LHCN-M2 (cell line): ENCODE measurements at places on chromosomes 7 and 10.
A peak's percentile ranks its signal among the peaks of the same experiment; 100 is the strongest.

DNA sequence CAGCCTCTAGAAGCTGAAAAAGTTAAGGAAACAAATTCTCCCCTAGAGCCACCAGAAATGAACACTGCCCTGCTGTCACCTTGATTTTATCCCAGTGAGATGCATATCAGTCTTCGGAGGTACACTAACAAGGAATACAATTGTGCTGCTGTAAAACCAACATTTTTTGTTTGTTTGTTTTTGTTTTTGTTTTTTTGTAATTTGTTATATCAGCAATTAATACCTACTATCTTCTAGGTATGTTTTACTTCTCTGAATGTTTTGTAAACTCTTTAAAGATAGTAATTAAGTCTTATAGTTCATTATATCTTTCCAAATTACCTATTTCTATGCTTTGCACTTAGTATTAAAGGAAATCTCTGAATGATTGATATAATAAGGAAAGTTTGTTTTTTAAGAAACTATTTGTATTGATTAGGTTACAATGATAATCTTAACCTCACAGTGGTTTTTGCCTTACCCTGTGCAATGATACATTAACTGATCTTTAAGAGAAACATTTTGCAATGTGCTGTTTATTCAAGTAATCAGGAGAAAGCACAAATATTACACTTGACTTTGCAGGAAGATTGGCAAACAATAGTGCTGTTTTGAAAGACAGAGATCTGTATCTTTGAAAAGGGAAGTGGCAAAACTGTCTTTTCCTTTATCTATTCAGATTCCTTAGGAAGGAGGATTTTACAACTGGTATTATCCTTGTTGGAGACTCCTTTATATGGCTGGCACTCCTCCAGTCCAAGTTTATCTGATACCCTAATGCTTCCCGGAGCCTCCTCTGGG is 11.3 kb upstream of the HGF start:
- DNase-seq, result no peak

GRCh38 chr7:47581804-47582763 is at the start of gene TNS3:
TNS3 (minus strand) TSS chr7:47582111; CDS start chr7:47439636, 142,475 bp downstream.
- DNase-seq, result peak; percentile 63

- DNase-seq, result no peak
Measured at GRCh38 chr10:11063856-11064255, 46.2 kb downstream of the CELF2 start.

GRCh38 chr7:74515276-74515675 is 61.6 kb downstream of the GTF2IRD1 start:
- DNase-seq, result no peak

- DNase-seq, result no peak
Measured at GRCh38 chr10:29773675-29774091, 138.9 kb upstream of the SVIL start.

DNA sequence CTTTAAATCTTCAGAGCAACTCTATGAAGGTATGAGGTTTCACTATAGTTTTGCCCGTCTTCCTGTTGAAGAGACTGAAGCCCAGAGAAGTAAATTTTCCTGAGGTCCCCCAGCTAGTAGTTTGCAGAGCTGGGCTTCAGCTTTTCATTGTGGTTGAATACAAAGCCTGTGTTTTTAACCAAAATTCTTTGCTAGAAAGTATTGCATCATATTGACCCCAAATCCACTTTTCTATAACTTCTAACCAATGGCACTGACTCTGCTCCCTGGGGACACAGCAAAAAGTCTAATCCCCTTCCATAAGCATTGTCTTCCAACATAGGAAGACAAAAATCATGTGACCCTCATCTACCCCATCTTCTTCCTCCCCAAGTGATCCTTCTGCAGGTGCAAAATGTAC is 93.0 kb downstream of the KCNMA1 start:
- DNase-seq, result no peak
